ENCODE measurements at places on chromosomes 7 and 10.

DNA sequence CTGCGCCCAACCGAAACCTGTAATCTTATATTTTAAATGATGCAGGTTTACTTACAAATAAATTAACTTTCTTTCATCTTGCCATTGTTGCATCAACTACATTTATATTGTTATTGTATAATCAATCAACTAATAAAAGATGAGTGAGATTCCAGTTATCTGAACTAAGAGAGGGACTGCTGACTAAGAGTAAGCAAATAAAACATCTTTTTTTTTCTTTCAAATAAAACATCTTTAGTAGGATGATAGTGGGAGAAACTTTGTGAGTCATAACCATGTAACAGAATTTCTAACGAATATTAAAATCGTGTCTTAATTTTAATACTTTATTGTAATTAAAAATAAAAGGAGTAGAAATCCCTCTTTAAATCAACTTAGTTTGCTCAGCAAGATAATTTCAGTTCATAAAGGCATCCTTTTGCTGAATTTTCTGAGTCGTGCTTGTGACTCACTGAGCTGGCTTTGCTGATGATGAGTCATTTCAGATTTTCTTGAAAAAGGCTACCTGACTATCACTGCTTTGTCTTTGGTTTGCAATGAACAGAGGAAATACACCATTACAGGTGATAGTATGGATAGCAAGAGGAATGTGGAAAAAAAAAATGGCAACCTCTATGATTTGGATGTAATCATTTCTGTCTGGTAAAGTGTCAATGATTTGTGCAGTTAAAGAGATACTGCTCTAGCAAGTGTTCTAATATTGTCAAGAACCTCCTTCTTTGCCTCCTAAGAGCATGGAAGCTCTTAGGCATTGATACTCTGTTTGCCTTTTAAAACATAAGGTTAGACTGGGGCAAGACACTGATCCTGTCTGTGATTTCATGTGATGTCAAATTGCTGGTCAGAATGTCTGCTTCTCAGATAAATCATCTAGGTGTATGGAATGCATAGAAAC is 119.5 kb downstream of the GPR158 start:
- no peak for DNase-seq
- no peak overlapping the region for H3K27ac ChIP-seq
- no peak overlapping the region for H3K4me3 ChIP-seq
- no peaks in the 10 kb centered on the region for H3K27me3 ChIP-seq
- no peaks in the 10 kb centered on the region for H3K4me1 ChIP-seq
- no peaks in the 10 kb centered on the region for H3K36me3 ChIP-seq

- no peak overlapping the region for H3K27ac ChIP-seq
- no peaks in the 10 kb centered on the region for H3K36me3 ChIP-seq
- peaks cover 2% of the 10 kb centered on the region for H3K4me1 ChIP-seq
- H3K27me3 ChIP-seq = peaks cover 15% of the 10 kb centered on the region
- H3K4me3 ChIP-seq = no peak overlapping the region
Observed at GRCh38 chr10:131983780-131984179, 2.1 kb upstream of the BNIP3 start.

DNA sequence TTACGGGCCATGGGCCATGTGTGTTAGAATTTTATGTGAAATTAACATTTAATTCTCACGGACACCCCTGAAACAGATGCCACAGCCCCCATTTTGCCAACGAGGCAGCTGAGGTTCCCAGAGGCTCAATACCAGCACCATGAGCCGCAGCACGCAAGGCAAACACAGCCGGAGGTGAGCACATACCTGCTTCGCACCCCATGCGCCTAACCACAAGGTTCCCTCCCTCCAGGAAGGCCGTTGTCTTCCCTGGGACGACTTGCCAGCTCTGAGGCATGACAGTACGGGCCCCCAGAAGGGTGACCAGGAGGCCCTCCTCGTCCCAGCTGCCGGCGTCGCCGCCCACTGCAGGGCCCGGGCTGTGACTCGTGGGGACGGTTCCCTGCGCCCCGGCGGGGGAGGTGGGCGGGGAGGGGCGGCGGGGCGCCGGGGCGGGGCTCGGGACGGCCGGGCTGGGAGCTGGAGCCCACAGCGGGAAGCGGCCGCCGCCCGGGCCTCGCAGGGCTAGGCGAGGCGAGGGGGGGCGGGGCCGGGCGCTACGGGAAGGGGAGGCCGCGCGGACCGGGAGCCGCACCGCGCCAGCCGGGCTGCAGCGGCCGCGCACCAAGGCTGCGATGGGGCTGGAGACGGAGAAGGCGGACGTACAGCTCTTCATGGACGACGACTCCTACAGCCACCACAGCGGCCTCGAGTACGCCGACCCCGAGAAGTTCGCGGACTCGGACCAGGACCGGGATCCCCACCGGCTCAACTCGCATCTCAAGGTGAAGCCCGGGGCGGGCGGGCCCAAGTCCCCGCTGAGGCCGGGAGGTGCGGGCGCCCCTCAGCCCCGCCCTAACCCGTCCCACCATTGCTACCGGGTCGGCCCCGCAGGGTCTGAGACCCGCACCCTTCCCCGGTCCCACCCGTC is at the start of gene CAV2:
Gene CAV2, plus strand, starts transcription at position 571 of the 910 bp plus-strand sequence. Its CDS starts 44 bp downstream, at position 615.
- peaks cover 18% of the 10 kb centered on the region for H3K27me3 ChIP-seq
- peak; percentile 59 for DNase-seq
- H3K4me3 ChIP-seq = peak within 1 kb of the TSS; percentile 54
- H3K27ac ChIP-seq = no peak within 1 kb of the TSS
- H3K36me3 ChIP-seq = no peaks in the 10 kb centered on the region

GRCh38 chr10:26879744-26880143 is 19.0 kb upstream of the ABI1 start:
- H3K27ac ChIP-seq = no peak overlapping the region
- H3K27me3 ChIP-seq = no peaks in the 10 kb centered on the region
- DNase-seq = no peak
- H3K36me3 ChIP-seq = no peaks in the 10 kb centered on the region
- no peaks in the 10 kb centered on the region for H3K4me1 ChIP-seq

DNA sequence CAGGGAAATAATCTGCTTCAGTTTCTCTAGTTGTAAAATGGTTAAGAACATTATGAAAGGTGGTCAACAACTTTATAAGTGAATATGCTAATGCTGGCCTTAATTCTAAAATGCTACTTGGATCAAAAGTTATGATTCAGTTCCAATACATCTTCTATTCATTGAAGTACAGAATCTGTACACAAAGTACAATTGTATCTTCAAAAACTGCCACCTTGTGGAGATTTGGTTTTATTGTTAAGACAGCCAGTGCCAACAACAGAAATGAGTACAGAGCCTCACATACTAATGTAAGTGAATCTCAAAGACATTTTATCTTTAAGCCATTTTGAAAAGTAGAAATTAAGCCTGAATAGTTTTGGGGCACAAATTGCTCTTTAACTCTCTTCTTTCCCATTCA is 194.0 kb downstream of the CFTR start:
- H3K4me1 ChIP-seq = no peaks in the 10 kb centered on the region
- H3K36me3 ChIP-seq = no peaks in the 10 kb centered on the region
- H3K27ac ChIP-seq = no peak overlapping the region
- no peak overlapping the region for H3K4me3 ChIP-seq
- DNase-seq = no peak

DNA sequence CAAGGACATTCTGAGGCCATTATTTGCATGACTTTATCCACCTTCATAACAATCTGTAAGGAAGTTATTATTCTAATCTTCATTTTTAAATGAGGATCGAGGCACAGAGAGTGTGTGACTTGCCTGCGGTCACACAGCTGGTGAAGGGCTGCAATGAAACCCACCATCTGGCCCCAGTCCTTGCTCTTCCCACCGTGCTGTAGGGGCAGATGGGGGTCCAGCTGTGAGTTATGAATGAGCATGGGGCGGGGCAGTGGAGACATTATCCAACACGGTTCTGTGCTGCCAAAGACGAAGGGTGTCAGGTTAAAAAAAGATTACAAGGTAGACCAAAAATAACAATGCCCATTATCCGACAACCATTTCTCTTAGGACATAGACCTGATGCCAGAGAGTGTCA is 417.5 kb upstream of the MGMT start:
- H3K27ac ChIP-seq = no peak overlapping the region
- no peak for DNase-seq
- H3K36me3 ChIP-seq = no peaks in the 10 kb centered on the region
- no peak overlapping the region for H3K4me3 ChIP-seq

GRCh38 chr7:80819503-80819902 is 99.3 kb downstream of the SEMA3C start:
- no peaks in the 10 kb centered on the region for H3K27me3 ChIP-seq
- H3K27ac ChIP-seq = no peak overlapping the region
- H3K4me1 ChIP-seq = no peaks in the 10 kb centered on the region
- H3K36me3 ChIP-seq = no peaks in the 10 kb centered on the region

GRCh38 chr7:11567571-11567970 is 264.4 kb downstream of the THSD7A start:
- H3K27me3 ChIP-seq = no peaks in the 10 kb centered on the region
- no peaks in the 10 kb centered on the region for H3K36me3 ChIP-seq
- H3K27ac ChIP-seq = no peak overlapping the region
- no peaks in the 10 kb centered on the region for H3K4me1 ChIP-seq

DNA sequence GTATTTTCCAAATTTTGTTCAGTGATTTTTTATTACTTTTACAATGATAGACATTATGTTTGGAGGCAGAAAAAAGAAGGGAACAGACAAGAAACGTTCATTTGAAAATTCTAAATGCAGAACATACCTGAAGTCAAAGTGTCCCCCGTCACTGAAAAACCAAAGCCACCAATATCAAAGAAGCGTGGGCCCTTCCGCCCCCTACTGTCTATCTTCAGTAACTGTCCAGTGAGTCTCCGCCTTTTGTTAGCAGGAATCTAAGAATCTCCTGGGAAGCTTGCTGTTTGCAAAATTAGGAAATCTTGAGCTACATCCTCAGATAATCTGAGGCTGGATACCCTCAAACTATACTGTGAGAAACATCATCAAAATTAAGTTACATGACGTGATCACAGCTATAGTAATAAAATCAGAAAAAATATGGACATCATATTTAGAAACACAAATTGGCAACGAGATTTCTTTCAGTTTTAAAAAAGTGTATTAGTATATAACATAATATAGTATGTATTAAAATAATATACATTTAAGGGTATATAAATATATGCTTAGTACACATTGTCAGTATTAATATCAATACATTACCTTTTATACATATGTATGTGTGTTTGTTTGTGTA is 169.3 kb upstream of the AKR1E2 start:
- no peaks in the 10 kb centered on the region for H3K4me1 ChIP-seq
- no peaks in the 10 kb centered on the region for H3K36me3 ChIP-seq
- no peaks in the 10 kb centered on the region for H3K27me3 ChIP-seq
- H3K4me3 ChIP-seq = no peak overlapping the region
- H3K27ac ChIP-seq = no peak overlapping the region

- H3K4me3 ChIP-seq = no peak overlapping the region
- no peaks in the 10 kb centered on the region for H3K4me1 ChIP-seq
- peak; percentile 65 for DNase-seq
- no peaks in the 10 kb centered on the region for H3K27me3 ChIP-seq
Observed at GRCh38 chr10:67079126-67079525, 153.3 kb downstream of the LRRTM3 start.

GRCh38 chr10:30455816-30456215 is 21.8 kb downstream of the MAP3K8 start:
- H3K27ac ChIP-seq = peak overlapping the region; percentile 56
- H3K4me3 ChIP-seq = no peak overlapping the region
- peak; percentile 30 for DNase-seq

DNA sequence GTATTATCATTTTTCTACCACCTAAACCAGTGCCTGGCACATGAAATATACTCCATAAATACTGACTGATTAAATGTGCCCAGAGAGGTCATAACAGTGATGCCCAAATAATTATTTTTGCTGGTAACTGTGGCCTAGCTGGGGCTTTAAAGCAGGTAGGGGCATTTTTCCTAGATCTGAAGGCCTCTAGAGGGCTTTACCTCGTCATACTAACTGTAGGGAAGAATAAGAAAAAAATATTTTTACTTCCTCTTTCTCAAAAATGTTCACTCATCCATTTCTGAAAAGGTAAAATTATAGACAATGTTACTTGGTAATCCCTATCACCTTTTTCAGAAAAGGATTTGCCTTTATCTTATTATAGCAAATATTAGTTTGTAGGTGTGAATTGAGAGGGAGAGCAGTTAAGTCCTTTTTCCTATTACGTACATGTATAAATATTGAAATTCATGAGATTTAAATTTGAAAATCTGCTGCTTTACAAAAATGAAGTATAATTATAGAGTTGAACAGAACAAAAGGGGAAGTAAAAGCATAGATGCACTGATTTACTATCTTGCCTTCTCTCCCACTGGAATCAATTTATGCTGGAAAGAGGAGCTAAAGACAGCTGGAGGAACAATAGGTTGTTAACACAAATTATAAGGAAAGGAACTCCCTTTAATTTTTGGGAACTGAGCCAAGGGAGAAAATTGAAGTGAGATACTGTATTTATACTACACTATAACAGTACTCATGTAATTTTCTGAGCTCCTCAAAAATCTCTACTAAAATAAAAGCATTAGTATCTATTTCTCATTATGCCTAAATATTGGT is 71.5 kb upstream of the NOBOX start:
- no peaks in the 10 kb centered on the region for H3K4me1 ChIP-seq
- H3K36me3 ChIP-seq = no peaks in the 10 kb centered on the region
- no peak overlapping the region for H3K4me3 ChIP-seq
- DNase-seq = no peak
- H3K27ac ChIP-seq = no peak overlapping the region

GRCh38 chr10:42638821-42639270 is 476 bp upstream of the ZNF33B start:
- H3K27ac ChIP-seq = peak overlapping the region; percentile 64
- no peaks in the 10 kb centered on the region for H3K36me3 ChIP-seq
- DNase-seq = no peak
- no peaks in the 10 kb centered on the region for H3K27me3 ChIP-seq
- H3K4me3 ChIP-seq = peak overlapping the region; percentile 95

DNA sequence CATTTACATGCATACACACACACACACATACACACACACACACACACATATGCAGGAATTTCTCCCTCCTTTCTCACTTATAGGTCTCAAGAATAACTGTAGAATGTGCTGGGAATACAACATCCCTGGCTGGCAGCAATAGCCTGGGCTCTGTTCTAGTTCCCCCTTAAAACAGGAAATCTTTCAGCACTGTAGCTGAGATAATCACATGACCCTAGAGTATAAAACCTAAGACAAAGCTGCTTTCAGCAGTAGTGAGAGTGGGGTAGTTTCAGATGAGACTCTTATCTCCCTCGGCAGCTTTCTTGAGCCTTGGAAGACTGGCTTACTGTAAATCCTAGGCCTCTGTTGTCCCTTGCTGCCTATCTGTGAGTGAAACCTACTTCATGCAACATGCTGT is 137.4 kb upstream of the AKR1E2 start:
- peaks cover 9% of the 10 kb centered on the region for H3K4me1 ChIP-seq
- DNase-seq = peak; percentile 88
- H3K4me3 ChIP-seq = no peak overlapping the region
- H3K36me3 ChIP-seq = no peaks in the 10 kb centered on the region
- peak overlapping the region; percentile 22 for H3K27ac ChIP-seq

GRCh38 chr10:127881262-127881661 is 11.5 kb downstream of the CLRN3 start:
- H3K27ac ChIP-seq = no peak overlapping the region
- no peaks in the 10 kb centered on the region for H3K36me3 ChIP-seq
- no peak overlapping the region for H3K4me3 ChIP-seq
- H3K27me3 ChIP-seq = no peaks in the 10 kb centered on the region
